ENCODE measurements at places on chromosomes 3 and 15.
A peak's percentile ranks its signal among the peaks of the same experiment; 100 is the strongest.

DNA sequence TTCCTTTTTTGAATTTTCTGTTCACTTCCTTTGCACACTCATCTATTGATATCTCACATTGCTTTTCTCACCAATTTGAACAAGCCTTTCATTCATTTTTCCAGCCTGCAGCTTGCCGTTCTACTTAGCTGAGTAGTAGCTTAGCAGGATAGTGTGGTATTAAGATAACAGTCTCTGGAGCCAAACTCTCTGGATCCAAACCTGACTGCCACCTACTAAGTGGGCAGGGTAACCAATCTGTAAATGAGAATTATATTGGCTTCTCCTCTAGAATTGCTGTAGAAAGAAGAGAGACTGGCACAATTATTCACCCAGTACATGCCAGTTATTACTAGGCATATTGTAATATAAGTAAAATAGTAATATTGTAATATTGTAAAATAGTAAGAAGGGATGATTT, 40.5 kb downstream of the AQP9 start:
- no peak for DNase-seq

DNA sequence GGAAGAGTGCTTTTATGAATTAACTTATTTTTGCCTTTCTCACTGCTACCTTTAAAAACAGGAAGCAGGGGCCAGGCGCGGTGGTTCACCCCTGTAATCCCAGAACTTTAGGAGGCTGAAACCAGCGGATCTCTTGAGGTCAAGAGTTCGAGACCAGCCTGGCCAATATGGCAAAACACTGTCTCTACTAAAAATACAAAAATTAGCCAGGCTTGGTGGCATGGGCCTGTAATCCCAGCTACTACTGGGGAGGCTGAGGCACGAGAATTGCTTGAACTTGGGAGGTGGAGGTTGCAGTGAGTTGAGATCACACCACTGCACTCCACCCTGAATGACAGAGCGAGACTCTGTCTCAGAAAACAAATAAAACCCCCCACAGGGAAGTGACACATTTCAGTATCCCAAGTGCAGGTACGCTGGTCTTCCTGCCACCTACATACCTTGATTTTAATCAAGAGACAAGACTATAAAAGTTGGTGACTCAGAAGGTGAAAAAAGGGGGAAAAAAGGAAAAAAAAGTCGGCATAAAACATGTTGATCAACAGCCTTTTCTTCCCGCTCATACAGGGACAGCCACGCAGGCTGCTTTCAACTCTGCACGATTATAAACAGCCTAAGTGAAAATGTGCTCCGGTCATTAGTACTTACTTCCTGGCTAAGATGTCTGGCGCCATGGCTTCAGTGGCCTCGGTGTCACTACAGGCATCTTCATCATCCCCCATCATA, 18.8 kb downstream of the PPP1R2 start:
- no peak for DNase-seq

DNA sequence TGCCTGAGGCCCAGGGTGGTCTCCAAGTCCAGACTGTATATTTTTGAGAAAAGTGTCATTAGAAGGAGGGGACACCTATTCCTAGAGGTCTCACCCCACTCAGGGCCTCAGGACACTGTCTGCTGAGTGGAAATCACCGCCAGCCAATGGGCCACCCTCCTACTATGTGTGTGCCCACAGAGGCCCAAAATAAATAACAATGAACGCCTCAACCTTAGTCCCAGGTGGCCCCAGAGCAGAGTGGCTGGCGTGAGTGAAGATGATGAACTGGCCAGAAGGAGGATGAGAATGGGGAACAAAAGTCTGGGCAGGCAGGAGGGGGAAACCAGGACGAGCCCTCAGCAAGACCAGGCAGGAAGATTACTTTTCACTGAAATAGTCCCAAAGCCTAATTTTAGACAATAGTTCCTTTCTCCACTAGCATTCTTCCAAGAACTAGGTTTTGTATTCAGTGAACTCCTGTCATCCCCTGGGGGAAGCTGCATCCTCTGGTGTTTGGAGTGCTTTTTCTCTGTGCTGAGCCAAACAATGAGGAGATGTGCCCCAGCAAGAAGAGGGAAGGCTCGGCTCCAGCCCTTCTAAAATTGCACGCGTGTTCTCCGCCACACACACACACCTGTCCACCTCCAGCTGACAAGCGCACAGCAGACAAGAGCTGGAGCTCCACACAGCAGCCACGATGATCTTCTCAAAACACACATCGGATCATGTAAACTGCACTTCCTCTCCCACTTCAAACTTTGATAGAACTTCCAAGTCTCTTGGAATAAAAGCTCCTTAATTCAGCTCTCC, 72.2 kb downstream of the ADCY5 start:
- no peak for DNase-seq

GRCh38 chr15:68843425-68844311, 23.0 kb upstream of the ANP32A start:
- peak; percentile 1 for DNase-seq

DNA sequence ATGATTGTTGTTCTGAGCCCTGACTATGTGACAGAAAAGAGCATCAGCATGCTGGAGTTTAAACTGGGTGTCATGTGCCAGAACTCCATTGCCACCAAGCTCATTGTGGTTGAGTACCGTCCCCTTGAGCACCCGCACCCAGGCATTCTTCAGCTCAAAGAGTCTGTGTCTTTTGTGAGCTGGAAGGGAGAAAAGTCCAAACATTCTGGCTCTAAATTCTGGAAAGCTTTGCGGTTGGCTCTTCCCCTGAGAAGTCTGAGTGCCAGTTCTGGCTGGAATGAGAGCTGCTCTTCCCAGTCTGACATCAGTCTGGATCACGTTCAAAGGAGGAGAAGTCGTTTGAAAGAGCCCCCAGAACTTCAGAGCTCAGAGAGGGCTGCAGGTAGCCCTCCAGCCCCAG, 142.0 kb downstream of the IL1RAP start:
- no peak for DNase-seq

GRCh38 chr3:162769564-162769963, 1273.0 kb downstream of the OTOL1 start:
- DNase-seq: no peak

GRCh38 chr15:57797568-57798267, 91.2 kb downstream of the POLR2M start:
- no peak for DNase-seq

- no peak for DNase-seq
Observed at GRCh38 chr15:83064859-83065258, 2.2 kb downstream of the BTBD1 start.

- DNase-seq: no peak
Observed at GRCh38 chr3:48408823-48409281, 21.0 kb downstream of the PLXNB1 start.

DNA sequence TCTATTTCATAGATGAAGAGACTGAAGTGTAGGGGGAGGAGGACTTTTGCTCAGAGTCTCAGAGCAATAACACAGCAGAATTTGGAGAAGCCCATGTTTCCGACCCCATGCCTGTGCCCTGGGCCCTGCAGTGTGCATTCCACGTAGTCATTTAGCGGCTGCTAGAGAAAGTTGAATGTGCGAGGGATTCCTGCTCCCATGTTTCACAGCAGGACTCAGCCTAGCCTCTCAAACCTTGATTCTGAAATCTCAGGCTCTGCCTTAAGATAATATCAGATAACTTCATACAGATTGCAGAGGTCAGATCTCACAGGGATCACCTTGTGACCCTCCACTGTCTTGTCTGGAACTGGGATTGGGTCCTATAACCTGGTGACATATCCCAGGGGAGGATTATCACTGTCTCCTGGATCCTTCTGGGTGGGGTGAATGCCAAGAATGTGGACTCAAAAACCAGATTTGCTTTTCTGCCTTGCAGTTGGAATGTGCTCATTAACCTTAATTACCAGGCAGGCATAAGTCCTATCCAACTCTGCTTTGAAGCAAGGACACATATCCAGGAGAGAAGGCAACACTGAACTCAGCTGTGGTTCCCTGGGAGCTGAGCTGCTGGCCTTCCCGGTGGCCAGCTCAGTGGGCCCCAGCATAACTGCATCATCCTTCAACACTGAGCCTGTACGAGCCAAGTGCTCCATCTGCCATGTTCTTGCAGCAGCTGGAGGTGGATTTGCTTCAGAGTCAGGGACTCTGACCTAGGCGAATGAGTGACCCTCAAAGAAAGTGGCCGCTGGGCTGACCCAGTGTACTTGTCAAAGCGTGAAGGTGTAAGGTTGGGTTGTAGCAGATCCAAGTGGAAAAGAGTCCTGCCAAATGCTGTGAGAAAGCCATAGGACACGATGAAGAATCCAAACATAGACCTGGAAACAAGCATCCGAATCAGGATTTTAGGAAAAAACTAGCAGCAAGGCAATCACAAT, 43.0 kb downstream of the CTXND1 start:
- no peak for DNase-seq

DNA sequence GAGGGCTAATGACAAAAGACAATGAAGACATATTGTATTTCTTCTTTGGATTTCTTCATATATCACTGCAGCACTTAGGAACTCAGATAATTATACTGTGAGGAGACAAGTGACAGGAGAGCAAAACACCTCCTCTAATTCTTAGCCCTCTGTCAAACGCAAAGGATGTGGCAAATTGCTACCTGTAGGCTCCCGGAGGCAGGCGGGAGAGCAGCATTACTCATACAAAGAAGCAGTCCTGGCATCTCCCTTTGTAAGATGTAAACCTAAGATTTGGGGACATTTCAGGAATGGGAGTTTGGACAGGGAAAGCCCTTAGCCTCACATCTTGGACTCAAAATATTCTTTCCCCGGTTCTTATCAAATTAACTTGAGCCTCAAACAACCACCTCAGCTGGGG, 460.8 kb downstream of the SOX2 start:
- no peak for DNase-seq

DNA sequence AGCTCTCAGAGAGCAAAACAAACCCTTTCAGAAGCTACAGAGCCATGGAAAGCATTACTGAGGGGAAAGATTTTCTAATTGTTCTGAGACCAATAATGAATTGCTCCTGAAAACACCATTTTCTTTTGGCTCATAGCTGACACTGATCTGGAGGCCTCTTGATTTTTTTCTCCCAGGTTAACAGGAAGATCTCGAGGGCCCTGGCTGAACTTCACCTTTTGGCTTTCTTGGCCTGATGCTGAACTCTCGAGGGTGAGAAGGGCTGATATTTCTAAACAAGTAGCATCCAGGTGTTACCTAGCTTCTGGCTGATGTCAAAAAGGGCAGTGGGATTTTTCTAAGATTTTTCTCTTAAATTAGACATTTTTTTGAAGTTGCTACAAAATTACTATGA, 19.9 kb upstream of the NFKBIZ start:
- DNase-seq: no peak

GRCh38 chr3:17491601-17492000, 250.8 kb downstream of the TBC1D5 start:
- no peak for DNase-seq

DNA sequence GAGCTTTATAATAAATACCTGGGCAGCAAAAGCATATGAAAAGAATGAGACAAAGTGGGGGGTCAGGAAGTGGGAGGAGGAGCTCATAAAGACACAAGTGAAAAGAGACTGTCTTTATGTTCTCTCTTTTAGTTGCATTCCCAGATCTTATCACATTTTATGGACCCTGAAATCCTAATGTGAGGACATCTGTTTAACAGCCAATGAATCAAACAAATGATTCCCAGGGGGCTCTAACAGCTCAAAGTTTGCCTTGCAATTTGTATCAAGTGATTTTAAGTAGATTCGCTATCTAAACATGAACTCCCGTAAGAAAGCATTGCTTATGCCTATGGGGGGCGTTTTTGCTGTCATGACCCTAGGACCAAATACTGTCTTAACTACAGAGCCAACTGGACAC, 332.3 kb upstream of the CNTN4 start:
- no peak for DNase-seq

DNA sequence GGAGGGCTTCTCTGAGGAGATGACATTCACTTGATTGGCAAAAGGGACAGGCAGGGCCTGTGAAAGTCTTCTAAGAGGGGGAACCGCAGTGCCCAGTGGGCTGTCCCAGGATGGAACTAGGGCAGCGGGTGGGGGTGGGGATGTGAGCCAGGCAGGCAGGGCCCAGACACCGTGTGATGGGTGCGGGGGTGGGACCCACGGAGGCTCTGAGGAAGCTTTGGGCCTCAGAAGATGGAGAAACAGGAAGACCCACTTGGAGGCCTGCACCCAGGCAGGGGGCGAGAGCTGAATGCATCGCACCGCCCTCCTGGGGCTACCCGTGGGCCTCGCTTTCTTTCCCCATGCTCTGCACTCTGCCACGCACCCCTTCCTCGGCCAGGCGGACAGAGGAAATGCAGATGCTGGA, 32.9 kb upstream of the ACAD9 start:
- no peak for DNase-seq

GRCh38 chr3:127101411-127102187, 91.3 kb upstream of the PRR23E start:
- DNase-seq: no peak

- DNase-seq: no peak
Observed at GRCh38 chr3:42690766-42691680, 5.7 kb downstream of the KLHL40 start.

GRCh38 chr15:41495736-41496599, 2.3 kb downstream of the ITPKA start:
- DNase-seq: no peak

GRCh38 chr3:122014741-122015140, 7.3 kb downstream of the ILDR1 start:
- DNase-seq: no peak

- no peak for DNase-seq
Observed at GRCh38 chr3:94173673-94174434, 111.0 kb downstream of the NSUN3 start.

GRCh38 chr3:132542577-132542976, 54.5 kb upstream of the ACKR4 start:
- DNase-seq: no peak

DNA sequence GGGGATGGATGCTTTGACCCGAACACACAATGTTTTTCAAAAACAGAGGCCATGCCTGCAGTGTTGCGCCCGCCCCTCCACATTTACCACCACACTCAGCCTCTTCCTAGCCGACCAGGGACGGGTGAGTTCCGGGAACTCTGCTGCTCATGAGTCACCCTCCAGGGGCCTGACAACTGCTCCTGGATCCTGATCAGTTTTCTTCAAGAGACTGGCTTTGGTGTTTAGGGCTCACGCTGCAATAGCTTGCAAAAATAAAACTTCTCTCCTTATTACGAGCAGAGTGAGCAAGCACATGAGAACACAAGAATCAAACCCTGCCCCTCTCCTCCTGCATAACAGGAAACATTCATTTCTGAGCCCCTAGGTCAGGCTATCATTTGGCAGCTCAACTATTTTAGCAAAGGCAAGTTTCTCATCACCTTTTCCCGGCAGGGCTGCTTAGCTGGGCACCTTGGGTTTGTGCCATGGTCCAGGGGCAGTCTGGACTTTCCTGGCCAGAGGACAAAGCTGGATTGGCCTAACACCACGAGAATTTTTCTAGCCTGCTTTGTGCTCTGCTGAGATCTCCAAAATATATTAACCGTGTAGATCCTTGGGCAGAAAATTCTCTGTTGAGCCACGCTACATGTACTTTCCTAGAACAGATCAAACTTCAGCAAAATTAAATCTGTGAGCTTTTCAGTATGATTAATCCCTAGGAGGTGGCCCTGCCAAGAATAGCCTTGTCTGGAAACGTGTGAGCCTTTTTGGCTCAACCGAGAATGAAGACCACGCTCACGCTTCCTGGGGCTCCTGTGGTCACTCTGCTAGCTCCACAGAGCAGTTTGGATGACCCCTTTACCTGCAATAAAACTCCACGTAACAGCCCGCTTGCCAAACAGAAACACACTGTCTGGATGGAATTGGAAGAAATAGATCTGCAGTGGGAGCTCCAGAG, 52.7 kb upstream of the SPATA12 start:
- no peak for DNase-seq

Data from DMS79 treated with DMSO at 0.1 percent for 48 hours (cell line).